ENCODE measurements at places on chromosomes 5 and 9. TPM values are rescaled to one million over a fixed set of nuclear protein-coding genes. Genes with fewer than 3 reads are reported as not detected.

Gene CAMK2A
- 42.6 TPM for total RNA-seq

Gene TCF7
- 0.82 TPM for total RNA-seq

Gene AGGF1
- total RNA-seq, result 29.1 TPM

Gene SLC12A2
- 108 TPM for total RNA-seq
